Stimulated activated CD4-positive, alpha-beta T cell treated with anti-CD3 and anti-CD28 coated beads, Interleukin-1b, Interleukin-23, amount 100 ng/mL, for 4 hours (primary cell): ENCODE measurements at places on chromosomes 12 and 14.

GRCh38 chr14:78202976-78203375 is 32.8 kb downstream of the NRXN3 start:
- no peak for DNase-seq

- no peak for DNase-seq
Measured at GRCh38 chr12:106582249-106582591, 584 bp upstream of the RFX4 start.

DNA sequence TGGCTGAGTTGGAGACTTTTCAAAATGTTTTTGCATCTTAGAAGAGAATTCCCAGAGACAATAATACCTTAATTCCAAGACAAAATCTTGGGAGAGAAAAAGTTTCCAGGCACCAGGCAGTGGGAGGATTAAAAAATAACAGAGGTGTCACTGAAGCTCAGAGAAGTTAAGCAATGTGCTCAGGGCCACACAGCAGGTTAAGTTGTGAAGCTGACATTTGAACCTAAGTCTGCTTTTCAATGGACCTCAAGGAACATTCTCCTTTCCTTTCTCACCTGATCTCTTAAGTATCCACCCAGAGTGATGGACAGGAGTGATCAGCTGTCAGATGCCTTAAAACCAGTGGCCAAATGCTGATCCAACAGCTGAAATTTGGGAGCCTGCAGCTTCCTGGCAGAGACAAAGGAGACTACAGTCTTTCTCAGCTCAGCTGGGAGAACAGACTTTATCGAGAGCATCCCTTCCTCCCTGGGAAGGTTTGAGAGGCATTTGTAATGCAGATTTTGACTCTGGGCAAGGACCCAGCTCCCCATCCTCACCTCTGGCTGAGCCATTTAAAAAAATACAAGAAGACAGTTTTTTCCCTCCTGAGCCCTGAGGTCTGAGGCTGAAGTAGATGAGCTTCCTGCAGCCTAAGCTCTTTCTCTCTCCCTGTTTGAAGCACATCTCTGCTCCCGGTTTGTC is 174.9 kb upstream of the RPH3A start:
- no peak for DNase-seq

- DNase-seq, result no peak
Measured at GRCh38 chr12:47615711-47616110, 90.1 kb downstream of the RPAP3 start.

GRCh38 chr12:55955800-55956508 is 9.9 kb downstream of the PMEL start:
- peak; percentile 35 for DNase-seq

DNA sequence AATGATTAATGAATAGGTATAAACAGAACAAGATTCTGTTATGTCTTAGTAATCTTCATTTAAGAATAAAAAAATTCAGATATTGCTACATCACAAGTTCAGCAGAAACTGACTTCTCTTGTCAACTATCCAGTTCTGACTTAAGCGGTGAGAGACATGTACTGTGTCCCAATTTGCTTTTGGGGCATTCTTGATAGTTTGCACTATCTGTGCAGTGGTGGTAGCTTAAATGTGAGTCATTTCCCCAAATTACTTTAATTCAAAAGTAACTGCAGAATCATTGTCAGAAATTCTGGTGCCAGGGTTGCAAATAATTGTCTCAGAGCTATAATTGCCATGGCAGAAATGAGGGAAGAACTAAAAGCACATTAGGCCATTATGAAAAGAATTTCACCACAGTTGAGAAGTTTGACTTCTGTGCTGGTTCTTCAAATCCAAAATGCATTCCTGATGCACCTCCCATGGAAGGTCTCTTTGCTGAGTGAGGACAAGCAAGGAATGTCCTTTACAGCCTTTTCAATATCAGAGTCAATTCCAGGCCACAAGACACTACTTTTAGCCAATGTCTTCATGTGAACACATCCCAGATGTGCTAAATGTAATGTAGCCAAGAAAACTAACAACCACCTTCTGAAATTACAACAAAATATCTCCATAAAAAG is 304.7 kb downstream of the SSPN start:
- no peak for DNase-seq

- DNase-seq, result no peak
Measured at GRCh38 chr14:22296722-22297121, 292.3 kb downstream of the DAD1 start.

DNA sequence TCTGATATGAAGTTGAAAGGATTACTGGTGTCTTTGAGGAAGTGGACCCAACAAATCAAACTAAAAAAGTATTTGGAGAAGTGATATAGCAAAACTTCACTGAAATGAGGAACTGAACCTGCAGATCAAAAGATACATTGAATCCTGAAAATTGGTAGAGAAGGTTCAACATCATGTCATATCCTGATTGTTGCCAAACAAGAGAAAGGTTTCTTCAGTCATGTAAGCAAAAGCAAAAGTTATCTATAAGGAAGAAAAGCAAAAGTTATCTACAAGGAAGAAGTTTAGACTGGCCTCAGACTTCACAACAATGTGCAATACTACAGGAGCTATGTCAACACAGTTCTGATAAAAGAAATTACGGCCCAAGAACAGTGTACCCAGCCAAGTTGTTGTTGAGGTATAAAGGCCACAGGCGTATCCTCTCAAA is 142.7 kb downstream of the RAD51B start:
- DNase-seq, result no peak

- DNase-seq, result no peak
Measured at GRCh38 chr12:103401421-103401820, 94.3 kb downstream of the C12orf42 start.

DNA sequence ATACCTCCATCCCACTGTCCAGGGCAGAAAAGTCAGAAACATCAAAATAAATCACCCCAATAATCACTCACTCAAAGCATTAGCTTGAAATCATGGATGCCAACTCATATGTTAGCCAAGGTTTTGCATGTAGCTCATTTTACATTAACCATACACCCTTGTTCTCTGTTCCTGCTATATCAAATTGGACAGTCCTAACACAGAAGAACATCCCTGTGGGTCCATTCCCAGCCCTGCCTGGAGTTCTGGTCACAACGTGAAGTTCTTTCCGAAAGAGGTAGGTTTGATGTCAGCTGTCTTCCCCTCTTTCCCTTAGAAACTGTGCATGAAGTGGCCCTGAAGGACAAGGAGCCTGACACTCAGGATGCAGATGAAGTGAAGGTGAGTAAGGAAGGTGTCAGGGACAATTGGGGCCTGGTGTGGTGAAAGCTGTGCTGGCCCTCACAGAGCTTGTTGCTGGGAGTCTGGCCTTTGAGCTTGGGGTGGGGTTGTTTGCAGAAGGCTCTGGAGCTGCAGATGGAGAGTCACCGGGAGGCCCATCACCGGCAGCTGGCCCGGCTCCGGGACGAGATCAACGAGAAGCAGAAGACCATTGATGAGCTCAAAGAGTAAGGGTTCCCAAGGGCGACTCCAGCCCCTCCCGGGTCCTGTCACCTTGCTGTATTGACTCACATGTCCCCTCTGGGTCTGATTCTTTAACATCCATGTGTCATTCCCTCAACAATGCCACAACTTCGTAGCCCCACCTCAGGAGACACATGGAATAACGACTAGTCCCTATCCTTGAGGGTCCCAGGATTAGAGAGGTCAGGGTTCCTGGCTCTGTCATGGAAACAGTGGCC is 15.0 kb upstream of the PIP4K2C start:
- no peak for DNase-seq

DNA sequence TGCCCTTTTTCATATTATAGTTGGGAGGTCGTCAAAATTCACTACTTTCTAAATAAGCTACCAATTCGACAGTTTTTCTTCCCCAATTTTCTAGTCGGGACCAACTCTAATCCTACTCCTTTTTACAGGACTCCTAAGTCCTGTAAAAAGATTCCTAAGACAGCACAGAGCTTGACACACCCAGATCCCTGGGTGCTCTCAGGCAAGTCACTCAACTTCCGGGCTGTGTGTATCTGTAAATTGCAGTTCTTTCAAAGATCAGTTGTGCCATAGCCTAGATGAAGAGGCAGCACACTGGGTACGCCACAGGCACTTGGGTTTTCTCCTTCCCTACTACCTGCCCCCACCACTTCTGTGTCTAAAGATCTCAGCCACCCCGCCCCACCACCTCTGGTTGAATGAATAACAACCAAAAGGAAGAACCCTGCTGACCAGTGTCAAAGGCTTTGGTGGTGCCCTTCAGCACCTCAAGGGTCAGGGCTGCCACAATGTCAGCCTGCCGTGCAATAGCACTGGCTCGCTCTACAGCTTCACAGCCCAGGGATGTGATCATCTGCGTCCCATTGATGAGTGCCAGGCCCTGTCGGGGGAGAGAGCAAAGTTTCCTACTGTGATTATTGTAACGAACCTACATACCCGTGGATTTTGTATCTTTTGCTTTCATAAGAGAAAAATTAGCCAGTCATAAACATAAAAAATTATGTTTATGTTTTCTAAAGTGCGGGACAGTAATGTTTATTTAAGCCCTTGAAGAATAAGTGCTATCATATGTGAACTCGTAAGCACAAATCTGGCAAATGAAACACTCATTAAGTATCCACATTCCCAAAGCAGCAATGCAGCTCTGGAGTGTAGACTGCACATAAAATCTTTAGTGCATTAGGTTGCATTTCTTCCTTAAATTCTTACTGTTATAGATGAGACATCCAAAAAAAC is 9.2 kb downstream of the HAL start:
- DNase-seq, result no peak

DNA sequence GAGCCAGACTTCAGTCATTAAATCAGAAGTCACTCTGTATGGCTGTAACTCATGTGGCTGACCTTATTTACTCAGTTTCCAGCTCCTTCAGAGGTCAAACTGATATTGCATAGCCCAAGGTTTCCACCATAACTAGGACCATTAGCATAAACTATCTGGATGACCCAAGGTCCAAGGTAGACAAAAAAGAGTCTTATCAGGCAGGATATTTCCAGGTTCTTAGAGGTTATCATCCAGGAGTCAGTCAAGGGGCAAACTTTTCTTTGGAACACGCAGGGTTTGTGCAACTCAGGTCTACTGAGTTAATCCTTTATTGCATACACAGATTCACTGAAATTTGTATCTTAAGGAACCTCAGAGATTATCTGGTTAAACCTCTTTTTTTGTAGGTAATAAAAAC is 66.5 kb downstream of the AVPR1A start:
- no peak for DNase-seq

DNA sequence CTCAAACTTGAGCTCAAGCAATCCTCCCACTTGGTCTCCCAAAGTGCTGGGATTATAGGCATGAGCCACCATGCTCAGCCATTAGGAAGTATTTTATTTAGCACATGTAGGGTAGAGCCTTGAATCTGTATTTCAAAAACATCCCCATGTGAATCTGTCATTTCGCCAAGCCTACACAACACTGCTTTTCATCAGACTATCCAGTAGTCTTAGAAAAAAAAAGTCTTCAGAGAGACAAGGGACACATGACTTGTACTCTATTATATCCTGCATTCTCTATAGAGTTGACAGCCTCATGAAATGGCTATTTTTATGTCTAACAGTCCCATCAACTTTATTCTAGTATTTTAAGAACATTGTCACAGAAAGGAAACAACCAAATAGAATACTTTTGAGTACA is 35.4 kb downstream of the TM7SF3 start:
- no peak for DNase-seq

DNA sequence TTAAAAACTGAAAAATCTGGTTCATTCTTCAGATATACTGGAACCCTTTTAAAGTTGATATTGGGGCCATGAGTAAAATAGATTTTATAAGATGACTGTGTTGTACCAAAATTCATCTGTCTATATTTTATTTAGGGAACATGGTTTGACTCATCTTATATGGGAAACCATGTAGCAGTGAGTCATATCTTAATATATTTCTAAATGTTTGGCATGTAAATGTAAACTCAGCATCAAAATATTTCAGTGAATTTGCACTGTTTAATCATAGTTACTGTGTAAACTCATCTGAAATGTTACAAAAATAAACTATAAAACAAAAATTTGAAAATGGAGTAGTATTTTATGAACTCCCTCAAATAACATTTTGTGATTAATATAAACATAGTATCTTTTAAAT is 14.2 kb downstream of the PTGER2 start:
- no peak for DNase-seq

- peak; percentile 34 for DNase-seq
Measured at GRCh38 chr14:64726585-64726890, 22.3 kb downstream of the PLEKHG3 start.

GRCh38 chr14:29908652-29909577 is 18.7 kb downstream of the PRKD1 start:
- DNase-seq, result no peak

- no peak for DNase-seq
Measured at GRCh38 chr12:99861731-99862130, 123.0 kb downstream of the ANKS1B start.

GRCh38 chr12:76871742-76872141 is 7.1 kb downstream of the CSRP2 start:
- no peak for DNase-seq

- no peak for DNase-seq
Measured at GRCh38 chr12:98532687-98533304, 17.4 kb downstream of the TMPO start.

DNA sequence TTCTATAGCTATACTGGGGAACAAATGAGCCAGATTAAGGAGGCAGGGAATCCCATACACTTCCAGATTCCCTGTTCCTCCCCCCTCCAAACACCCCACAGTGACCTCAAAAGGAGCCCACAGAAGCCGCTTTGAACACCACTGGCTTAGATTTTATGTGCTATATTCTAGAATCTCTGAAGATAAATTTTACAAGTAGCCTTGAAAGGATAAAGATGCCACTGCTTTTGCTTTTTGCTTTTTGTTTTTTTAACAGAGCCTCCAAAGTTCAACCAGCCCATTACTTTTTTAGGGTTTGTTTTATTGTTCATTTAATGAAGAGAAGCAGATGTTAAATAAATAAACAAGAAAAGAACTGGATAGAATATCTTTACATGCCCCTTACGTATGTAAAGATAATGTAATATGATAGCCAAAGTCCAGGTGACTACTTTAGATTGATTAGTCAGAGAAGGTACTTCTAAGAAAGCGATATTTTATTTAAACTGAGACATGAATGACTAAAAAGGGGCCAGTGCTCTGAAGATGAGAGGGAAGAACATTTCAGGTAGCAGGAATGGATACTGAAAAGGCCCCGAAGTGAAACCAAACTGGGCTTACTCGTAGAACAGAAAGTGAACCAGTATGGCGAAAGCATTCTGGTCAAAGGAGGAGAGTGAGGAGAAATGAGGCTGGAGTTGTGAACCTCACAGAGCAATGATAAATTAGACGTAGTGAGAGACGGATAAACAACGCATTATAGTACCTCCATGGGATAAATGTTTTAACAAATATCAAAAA is 44.6 kb downstream of the DUSP6 start:
- no peak for DNase-seq

DNA sequence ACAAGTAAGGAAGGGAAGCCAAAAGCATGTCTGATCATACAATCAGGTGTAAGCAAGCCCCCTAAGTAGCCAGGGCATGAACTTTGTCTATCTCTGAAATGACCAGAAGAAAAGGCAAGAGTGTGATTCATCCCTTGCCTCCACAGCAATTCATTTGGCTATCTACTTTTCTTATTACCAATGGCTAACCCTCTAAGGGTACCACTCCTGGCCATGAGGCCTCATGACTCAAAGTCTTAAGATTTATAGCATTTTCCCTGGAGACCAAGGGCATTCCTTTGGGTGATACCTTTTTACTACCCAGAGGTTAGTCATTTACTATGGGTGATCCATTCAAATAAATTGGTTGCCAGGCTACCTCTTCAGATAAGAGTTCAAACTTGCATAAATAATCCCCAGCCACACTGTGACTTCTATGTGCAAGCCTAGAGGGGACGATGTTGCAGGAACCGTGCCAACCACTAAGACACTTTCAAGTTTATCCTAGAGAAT is 1.5 kb upstream of the LGALS3 start:
- no peak for DNase-seq
